ENCODE measurements at places on chromosomes 12 and 14. TPM values are rescaled to one million over a fixed set of nuclear protein-coding genes. Genes with fewer than 3 reads are reported as not detected.

The OR9K2 gene
- total RNA-seq, result not detected

The IRF9 gene
- 12.2 TPM for total RNA-seq

The CLEC2A gene
- total RNA-seq, result not detected

The CIDEB gene
- 2.0 TPM for total RNA-seq

The TXNDC16 gene
- total RNA-seq, result 77.9 TPM

The PLEKHD1 gene
- total RNA-seq, result 0.41 TPM

The INHBC gene
- total RNA-seq, result not detected
